Effector memory CD4-positive, alpha-beta T cell (primary cell): ENCODE measurements at places on chromosomes 6 and 20.
A peak's percentile ranks its signal among the peaks of the same experiment; 100 is the strongest.

DNA sequence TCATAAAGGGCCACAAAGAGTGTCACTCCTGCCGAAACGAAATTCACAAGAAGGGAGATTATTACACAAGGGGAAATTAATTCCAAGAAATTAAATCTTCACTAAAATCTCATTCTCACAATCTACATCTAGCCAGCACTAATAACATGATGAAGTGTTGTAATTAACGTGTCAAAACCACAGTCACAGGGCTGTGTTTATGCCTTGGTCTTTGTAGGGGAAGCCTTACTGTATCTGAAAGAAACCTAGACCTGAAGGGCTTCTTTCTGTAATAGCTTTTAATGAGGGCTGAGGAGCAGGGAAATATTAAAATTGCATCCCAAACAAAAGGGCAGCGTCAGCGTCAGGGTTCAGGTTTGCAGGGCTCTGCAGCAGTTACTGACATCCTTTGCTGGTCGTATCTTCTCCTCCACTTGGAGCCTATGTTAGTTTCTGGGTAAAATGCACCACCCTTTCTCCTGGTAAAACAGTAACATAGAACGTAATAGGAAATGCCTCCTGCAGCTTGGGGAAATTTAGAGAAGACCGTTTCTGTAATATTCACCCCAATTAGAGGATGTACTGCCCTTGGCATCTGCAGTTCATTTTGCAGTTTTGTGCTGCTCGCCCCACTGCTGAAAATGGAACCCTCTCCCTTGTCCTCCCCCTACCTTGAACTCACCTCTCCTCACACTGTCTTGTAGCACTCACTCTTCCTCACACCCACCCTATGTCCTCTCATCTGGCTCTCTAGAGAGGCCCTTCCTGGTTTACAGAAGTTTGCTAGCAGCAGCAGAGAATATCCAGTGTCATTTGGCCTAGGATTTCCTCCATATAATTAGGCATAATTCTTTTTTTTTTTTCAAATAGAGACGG is 109.0 kb upstream of the TRAF3IP2 start:
- H3K27ac ChIP-seq, result peak overlapping the region; percentile 19
- H3K27me3 ChIP-seq, result no peaks in the 10 kb centered on the region
- H3K36me3 ChIP-seq, result peaks cover 41% of the 10 kb centered on the region
- no peak for DNase-seq

- DNase-seq, result no peak
- no peak overlapping the region for H3K4me3 ChIP-seq
- no peaks in the 10 kb centered on the region for H3K4me1 ChIP-seq
- H3K27ac ChIP-seq, result no peak overlapping the region
- H3K36me3 ChIP-seq, result no peaks in the 10 kb centered on the region
Observed at GRCh38 chr6:20810727-20811108, 276.5 kb downstream of the CDKAL1 start.

DNA sequence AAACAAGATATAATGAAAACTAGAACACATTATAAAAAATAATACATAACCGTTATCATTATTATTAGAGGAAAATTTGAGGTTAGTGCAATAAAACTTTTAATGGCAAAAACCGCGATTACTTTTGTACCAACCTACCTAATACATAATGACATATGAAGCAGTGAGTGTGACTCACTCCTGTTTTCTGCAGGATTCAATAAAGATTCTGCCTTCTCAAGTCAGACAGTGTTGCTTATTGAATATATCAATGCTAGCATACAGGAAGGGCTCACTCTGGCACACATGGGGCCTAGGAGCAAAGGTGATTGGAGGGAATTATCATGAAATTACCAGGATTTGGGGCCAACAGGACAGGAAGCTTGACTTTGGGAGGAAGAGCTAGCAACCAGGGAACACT is 230.8 kb upstream of the CEP162 start:
- H3K27me3 ChIP-seq, result no peaks in the 10 kb centered on the region
- no peaks in the 10 kb centered on the region for H3K4me1 ChIP-seq
- H3K27ac ChIP-seq, result no peak overlapping the region
- H3K4me3 ChIP-seq, result no peak overlapping the region

DNA sequence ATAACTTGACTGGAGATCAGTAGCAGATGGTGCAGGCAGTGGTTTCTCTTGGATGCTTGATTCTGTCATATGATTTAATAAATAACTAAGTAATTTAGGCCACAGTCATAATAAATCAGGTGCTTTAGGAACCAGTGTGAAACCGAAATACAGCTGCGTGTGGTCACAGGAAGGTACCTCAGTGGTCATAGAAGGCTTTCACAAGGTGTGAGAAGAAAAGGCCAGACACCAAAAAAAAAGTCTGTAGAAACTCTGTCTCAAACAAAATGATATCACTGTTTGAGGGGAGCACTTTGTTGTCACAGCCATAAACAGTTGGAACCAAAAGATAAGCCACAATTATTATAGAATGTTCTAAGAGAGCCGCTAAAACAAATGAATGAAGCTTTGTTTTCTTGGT is 56.5 kb downstream of the ARMC2 start:
- H3K4me3 ChIP-seq, result no peak overlapping the region
- no peaks in the 10 kb centered on the region for H3K27me3 ChIP-seq
- peaks cover 11% of the 10 kb centered on the region for H3K4me1 ChIP-seq
